ENCODE measurements at places on chromosomes 11 and 22. TPM values are rescaled to one million over a fixed set of nuclear protein-coding genes. Genes with fewer than 3 reads are reported as not detected.

Gene FGF4
- not detected for polyA plus RNA-seq

Gene KRTAP5-11
- not detected for polyA plus RNA-seq

Gene OR6A2
- not detected for polyA plus RNA-seq

Gene MMP13
- polyA plus RNA-seq, result not detected

Gene QSER1
- 2.5 TPM for polyA plus RNA-seq

Gene RNF214
- polyA plus RNA-seq, result 6.4 TPM

Gene SAC3D1
- 14.1 TPM for polyA plus RNA-seq

Data from CD14-positive monocyte (primary cell).